ENCODE measurements at places on chromosomes 6 and 20. TPM values are rescaled to one million over a fixed set of nuclear protein-coding genes. Genes with fewer than 3 reads are reported as not detected.

Gene SMLR1
- 0.08 TPM for total RNA-seq

Gene SLA2
- total RNA-seq: 1.7 TPM

Gene KIAA0408
- not detected for total RNA-seq

Gene CLPSL1
- not detected for total RNA-seq

Gene TREML1
- total RNA-seq: not detected

Gene TGM2
- total RNA-seq: 1.2 TPM

All from GM12878 (cell line).